ENCODE measurements at places on chromosomes 3 and 15. TPM values are rescaled to one million over a fixed set of nuclear protein-coding genes. Genes with fewer than 3 reads are reported as not detected.

Gene HTR3E
- polyA plus RNA-seq, result not detected

Gene CHL1
- not detected for polyA plus RNA-seq

Gene VPS39
- 16.8 TPM for polyA plus RNA-seq

- no peak for DNase-seq
Measured at GRCh38 chr3:732326-732928, 360.4 kb upstream of the CNTN6 start.

DNA sequence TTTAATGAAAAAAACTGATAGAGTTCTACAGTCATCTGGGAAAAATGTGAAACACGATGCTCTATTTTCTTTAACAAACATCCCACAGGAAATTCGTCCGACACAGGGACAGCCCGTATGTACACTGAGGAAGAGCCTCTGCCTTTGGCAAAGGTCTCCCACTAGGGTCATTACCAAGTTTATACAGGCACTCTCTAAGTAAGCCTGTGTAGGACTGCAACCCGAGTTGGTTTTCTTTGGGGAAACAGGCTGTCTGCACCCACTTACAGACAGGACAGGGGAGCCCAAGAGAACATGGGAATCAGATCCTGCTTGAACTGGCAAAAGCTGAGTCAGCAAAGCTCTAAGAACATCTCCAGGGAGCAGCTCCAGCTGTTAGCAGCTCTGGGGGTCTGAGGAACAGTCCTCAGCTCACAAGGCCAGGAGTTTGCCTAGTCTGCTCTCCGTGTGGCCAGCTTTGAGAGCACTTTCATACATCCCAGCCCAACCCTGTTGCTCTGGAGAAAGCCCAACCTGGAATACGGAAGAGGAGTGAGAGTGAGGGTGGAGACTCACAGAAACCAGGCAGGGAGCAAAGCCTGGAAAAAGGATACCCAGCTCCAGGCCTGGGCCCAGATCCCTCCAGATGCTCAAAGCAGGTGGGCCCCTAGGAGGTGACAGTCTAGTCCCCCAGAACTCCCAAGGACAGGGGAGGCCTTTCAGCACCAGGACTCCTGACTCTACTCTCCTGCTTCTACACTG, 1.9 kb downstream of the TBC1D2B start:
- no peak for DNase-seq

DNA sequence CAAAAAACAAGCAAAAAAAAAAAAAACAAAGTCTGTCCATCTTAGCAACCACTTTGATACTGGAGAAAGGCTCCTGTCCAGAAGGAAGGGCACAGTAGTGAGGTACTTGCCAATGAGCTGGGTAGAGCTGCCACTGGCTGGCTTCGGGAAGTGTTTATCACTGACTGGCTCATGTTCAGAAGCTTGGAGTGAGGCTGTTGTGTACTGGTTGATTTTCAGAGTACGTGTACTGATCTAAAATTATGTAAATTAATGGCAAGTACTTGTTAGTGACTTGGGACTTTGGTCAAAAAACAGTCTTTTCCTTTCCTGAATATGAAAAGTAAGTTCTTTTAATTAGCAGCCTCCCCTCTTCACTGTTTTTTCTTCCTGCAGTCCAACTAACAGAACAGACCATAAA, 979 bp upstream of the ZNF621 start:
- no peak for DNase-seq

DNA sequence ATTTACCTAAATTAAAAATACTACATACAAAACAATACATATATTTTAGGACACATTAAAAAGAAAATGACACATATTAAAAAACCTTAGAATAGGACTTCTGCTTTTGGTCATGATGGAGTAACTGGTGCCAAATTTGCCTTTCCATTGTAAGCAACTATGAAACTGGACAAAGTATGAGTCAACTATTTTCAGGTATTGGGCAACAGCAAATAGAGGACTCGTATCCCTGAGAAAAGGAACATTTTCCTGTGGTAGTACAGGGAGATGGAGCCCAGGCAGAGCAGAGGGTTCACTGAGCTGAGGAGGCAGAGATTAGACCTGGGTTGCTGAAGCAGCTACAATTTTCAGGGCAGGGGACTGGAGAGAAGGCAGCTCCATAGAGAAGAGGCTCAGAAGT, 14.7 kb downstream of the CCR1 start:
- DNase-seq, result peak; percentile 93

DNA sequence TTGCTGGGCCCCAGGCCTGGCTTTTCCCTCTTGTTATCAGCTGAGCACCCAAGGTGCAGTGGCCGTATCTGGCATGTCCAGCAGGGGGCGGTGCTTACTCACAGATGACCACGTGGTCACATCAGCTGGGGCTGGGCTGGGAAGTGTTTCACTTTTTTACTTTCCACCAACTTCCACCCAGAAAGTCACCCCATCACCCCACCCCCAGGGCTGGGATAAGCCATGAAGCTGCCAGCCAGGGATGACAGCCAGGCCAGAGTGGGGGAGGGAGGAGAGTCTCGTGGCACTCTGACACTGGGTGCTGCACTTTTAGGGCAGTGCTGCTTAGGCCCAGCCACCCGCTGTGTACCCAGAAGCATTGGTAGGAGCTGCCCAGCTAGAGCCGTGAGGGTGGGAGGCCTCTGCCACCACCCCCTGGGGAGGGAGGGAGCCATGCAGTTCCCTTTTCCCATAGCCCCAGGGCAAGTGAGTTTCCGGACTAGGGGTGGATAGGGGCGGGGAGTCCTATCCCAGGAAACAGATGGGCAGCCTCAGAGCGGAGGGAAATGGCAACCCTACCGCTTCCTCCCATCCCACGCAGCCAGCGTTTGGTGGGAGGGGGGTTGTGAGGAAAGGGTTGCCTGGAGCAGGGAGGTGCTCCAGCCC, 6.1 kb downstream of the PPCDC start:
- DNase-seq, result peak; percentile 94
